Large intestine (tissue), 12 donors: ENCODE measurements at places on chromosomes 2 and 18. TPM values are rescaled to one million over a fixed set of nuclear protein-coding genes. Genes with fewer than 3 reads are reported as not detected.
A peak's percentile ranks its signal among the peaks of the same experiment; 100 is the strongest.

The GCG gene
- polyA plus RNA-seq = 83.8 TPM

The GPR35 gene
- 118 TPM for polyA plus RNA-seq

DNA sequence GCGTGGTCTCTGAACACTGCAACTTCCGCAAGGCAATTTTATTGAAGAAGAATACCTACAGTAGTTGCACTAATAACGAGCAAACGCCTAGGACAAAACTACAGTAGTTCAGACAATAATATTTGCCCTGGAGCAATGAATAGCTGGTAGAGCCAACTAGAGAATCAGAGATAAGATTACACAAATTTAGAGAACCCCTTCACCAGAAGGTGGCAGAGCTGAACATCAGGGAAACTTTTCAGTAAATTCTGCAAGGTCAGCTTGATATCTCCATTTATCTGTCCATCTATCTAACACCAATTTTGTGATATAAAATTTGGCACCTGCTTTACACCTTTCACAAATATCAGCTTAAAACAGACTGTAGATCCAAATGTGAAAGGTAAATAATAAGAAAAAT, 43.8 kb downstream of the CDH19 start:
- H3K27me3 ChIP-seq = no peaks in the 10 kb centered on the region
- no peaks in the 10 kb centered on the region for H3K36me3 ChIP-seq
- DNase-seq = no peak
- H3K4me3 ChIP-seq = no peak overlapping the region
- H3K27ac ChIP-seq = no peak overlapping the region

- H3K27ac ChIP-seq = no peak overlapping the region
- H3K4me1 ChIP-seq = no peaks in the 10 kb centered on the region
- DNase-seq = no peak
- no peaks in the 10 kb centered on the region for H3K27me3 ChIP-seq
- no peaks in the 10 kb centered on the region for H3K36me3 ChIP-seq
These were observed 1228.9 kb downstream of the CNTNAP5 start for GRCh38 chr2:125254010-125254409.

DNA sequence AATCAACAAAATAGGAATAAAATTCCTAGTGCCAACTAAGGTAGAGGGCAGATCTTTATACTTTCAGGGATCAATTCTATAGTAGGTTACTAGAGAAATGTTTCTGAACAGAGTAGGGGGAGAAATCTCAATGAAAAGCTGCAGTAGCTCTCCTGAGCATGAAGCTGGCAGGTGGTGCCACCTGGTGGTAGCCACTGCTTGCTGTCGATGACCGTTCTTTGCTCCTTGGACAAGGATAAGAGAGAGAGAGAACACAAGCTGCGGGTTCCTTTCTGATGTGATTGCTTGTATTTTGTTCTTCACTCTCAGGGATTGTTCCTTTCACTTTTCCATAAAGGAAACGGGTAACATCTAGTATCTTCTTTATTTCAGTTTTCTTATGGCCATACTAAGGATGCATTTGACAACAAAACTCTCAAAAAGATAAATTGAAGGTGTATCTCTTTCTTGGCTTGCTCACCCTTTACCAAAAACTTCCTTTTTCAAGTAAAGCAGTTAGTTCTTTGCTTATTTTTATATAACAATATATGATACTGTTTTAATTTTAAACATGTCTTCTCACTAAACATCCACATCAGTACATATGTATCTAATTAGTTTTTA, 18.6 kb upstream of the MRPL19 start:
- peak; percentile 66 for DNase-seq
- H3K4me3 ChIP-seq = no peak overlapping the region
- peaks cover 4% of the 10 kb centered on the region for H3K27me3 ChIP-seq
- no peaks in the 10 kb centered on the region for H3K4me1 ChIP-seq
- no peak overlapping the region for H3K27ac ChIP-seq
